Stimulated activated CD8-positive, alpha-beta memory T cell treated with anti-CD3 and anti-CD28 coated beads, Interleukin-7, amount 100 ng/mL, for 48 hours (primary cell): ENCODE measurements at places on chromosomes 2 and 18.

DNA sequence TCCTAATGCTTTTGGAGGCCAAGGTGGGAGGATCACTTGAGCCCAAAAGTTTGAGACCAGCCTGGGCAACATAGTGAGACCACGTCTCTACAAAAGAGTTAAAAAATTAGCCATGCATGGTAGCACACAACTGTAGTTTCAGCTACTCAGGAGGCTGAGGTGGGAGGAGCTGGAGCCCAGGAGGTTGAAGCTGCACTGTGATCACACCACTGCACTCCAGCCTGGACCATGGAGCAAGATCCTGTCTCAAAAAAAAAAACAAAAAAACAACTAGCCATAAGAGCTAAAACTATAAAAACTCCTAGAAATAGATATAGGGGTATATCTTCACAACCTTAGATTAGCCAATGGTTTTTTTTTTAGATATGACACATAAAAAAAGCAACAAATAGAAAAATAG, 16.9 kb upstream of the COL6A3 start:
- no peak for DNase-seq

DNA sequence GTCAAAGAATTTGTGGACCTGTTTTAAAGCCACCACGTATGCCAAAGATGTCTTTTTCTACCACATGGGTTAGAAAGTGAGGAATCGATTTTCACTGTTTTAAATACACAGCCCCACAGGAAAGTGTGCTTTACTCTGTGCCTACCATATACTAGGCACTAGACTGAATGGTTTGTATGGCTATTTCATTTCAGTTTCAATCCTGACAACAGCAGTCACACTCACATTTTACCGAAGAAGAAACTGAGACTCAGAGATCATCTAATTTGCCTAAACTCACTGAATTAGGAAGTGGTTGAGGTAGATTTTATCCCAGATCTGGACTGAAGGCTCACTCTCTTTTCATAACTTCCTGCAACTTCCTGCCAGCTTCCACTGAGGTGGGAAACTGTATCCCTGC, 176.4 kb downstream of the ALK start:
- no peak for DNase-seq

DNA sequence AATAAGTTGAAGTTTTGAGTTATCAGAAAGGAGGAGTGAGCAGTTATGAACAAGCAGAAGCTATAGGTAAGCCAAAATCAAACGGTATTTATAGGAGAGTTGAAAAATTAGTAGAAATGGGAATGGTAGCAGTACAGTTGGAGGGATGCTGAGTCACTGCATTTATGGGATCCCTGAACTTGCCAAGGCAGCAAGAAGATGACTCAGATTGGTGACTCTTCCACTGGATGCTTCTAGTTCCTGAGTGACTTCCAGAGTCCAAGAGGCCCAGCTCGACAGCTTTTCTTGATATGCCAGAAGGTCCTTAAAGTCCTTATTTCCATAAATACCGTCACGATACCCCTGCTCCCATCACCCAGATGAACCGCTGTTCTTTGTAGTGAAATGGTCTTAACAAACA, 31.1 kb upstream of the ACTR3 start:
- no peak for DNase-seq

- DNase-seq = no peak
Observed at GRCh38 chr2:205957452-205958154, 128.4 kb downstream of the INO80D start.

- no peak for DNase-seq
Observed at GRCh38 chr2:505941-506340, 171.3 kb downstream of the TMEM18 start.

DNA sequence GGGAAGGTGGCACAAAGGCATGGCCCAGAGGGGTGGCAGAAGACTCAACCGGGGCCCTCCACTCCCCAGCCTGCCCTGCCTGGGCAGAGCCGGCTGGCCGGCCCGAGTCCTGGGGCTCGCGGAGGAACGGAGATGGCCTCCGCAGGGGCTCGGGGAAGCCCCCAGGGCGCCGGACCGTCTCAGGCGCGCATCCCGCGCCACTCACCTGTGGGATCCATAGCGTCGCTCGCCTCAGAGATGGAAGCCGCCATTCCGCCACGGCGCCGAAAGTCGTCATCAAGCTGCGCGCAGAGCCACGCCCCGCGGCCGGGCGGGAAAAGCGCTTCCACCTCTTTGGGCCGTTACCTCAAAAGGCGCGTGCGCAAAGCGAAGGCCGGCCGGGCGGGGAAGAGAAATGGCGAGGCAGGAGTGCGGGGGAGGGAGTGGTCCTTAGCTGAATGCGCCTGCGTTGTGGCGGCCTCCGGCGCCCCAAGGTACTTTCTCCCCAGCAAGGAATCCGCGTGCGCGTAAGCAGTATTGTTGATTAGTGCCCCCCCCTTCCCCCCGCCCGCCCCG, at the start of gene SMPD4:
TSS of gene SMPD4 (minus strand) at position 278 of the 555 bp plus-strand sequence. CDS start 5,010 bp downstream, outside the sequence.
- peak; percentile 96 for DNase-seq

DNA sequence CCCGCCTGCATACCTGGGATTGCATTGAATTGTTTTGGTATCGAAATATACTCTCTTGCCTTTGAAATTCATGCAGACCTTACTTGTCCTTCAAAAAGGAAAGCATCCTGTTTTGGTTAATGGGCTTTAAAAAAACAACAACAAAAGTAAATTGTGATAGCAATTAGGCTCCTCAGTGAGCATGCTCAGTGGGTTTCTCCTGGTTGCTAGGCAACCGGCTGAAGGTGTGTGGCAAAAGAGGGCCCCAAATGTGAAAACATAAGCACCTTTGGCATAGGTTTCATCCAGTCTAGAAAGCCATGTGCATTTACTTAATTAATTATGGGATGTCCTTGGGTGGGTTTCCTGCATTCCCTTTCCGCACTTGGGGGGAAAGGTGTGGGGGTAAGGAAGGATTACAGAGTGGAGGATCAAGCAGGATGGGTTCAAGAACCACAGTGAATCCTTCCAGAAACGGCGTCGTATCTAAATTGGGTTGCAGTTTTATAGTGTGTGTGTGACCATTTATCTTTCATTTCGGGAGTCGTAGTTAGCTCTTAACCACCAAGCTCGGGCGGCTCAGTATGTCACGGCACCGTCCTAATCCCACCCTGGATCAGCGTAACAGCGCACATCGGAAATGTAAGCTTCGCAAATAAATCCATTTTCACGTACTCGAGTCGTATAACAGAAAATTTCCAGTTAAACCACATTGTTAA, 274.9 kb upstream of the TCF4 start:
- no peak for DNase-seq

- no peak for DNase-seq
Observed at GRCh38 chr2:205869439-205869838, 187.1 kb downstream of the NRP2 start.

DNA sequence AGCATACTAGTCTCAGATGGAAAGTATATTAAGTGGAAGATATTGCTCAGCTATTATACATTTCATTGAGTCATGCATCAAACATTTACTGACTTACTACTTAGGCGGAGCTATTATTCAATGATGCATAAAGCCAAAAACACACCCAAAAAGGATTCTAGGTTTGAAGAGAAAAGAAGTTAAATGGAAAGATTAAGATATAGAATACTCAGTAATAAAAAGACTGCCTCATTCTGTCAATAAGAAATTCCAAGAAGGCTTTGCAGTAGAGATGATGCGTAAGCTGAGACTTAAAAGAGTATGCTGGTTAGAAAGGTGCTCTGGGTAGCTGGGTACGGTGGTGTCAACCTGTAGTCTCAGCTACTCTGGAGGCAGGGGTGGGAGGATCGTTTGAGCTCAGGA, 27.6 kb downstream of the STK17B start:
- DNase-seq = no peak

- DNase-seq = no peak
Observed at GRCh38 chr2:238387332-238387731, 39.4 kb upstream of the ASB1 start.
